Fibroblast of skin of back (primary cell): ENCODE measurements at places on chromosomes 4 and X.
A peak's percentile ranks its signal among the peaks of the same experiment; 100 is the strongest.

DNA sequence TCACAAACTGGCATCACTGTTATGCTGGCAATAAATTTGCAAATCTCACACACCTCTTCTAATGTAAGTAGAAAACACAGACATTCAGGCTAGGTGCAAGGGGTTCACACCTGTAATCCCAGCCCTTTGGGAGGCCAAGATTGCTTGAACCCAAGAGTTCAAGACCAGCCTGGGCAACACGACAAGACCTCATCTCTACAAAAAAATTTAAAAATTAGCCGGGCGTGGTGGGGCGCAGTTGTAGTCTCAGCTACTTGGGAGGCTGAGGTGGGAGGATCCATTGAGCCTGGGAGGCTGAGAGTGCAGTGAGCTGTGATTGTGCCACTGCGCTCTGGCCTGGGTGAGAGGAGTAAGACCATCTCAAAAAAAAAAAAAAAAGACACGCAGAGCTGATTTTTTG lies 83.1 kb upstream of the ENPP6 start:
- DNase-seq = no peak

DNA sequence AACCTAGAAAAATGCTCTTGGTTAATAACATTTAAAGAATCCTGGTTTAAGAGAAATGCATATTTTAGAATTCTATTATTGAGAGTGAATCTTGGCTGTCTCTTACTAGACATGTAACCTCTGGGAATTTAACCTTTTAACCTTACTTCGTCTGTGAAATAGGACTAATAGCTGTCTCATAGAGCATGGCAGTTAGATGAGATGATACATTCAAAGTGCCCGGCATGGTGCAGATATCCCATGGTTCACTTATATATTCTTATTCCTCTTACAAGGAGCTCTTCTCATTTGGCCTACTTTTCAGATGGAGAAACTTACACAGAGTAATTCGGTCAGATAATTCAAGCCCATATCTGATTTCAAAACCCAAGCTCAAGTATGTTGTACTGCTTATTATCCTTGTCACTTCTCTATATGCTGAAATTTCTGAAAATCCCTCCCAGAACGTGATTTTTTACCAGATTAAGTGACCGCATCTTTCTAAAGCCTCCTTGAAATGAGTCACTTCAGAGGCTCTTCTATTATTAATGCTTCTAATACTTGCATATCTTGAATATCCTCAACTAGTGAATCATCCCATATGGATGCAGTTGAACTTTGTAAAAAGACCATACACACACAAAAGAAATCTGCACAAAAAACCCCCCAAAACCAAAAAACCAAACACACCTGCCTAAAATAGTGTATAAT lies 4.9 kb downstream of the CDKN2AIP start:
- peak; percentile 89 for DNase-seq

- DNase-seq = peak; percentile 8
These were observed 357.9 kb downstream of the UNC5C start for GRCh38 chr4:95190751-95191436.

- DNase-seq = peak; percentile 60
These were observed 24.5 kb downstream of the RUFY3 start for GRCh38 chr4:70746179-70746839.

GRCh38 chr4:162347842-162348213 lies 184.0 kb upstream of the FSTL5 start:
- no peak for DNase-seq

DNA sequence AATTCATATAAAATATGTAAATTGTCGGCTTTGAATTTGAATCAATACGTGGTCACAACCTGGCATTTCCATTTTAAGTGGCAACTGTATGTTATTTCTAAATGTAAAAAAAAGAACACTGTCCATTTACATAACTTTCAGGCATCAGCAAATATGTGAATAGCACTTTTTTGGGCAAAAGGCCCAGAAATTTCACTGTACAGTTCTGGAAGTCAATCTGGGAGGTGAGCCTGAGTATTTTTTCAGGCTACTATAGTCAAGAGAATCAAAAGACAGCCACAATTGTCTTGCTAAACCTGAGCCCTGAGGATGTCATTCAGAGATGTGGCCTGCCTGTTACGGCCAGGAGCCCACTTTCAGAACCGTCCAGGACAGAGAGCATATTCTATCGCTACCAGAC lies 543.9 kb upstream of the MAGEB2 start:
- peak; percentile 13 for DNase-seq

DNA sequence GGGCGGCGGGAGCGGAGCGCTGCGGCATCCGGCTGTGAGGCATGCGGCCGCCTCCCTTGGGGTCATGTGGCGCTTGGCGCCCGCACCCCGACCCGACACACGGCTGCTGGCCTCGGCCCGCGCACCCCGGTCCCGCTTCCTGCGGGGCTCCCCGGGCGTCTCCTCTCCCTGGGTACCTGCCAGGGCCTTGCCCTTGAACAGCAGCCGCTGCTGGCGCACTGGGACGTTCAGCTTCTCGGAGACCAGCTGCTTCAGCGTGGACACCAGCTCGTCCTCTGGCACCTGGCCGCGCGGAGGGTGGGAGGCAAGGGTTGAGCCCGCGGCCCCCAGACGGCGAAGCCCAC lies 391 bp downstream of the UBL4A start:
- no peak for DNase-seq

DNA sequence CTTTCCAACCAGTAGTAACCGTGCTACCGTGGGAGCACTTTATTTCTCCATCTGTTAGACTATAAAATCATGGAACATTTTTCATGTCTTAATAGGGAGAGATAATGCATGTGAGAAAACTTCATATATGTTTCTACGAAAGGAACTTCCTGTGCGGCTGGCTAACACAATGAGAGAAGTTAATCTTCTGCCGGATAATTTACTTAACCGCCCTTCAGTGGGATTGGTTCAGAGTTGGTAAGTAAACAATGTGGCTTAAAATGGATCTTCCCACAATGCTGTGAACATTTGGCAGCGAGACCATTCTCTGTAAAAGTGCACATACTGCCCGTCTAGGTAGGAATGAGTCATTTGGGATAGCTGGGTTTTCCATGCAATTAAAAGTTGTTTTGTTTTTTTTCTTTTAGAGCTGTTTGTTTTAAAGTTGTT lies 29.6 kb downstream of the PDK3 start:
- DNase-seq = peak; percentile 74

GRCh38 chr4:114780205-114780604 lies 181.6 kb downstream of the UGT8 start:
- DNase-seq = peak; percentile 49

DNA sequence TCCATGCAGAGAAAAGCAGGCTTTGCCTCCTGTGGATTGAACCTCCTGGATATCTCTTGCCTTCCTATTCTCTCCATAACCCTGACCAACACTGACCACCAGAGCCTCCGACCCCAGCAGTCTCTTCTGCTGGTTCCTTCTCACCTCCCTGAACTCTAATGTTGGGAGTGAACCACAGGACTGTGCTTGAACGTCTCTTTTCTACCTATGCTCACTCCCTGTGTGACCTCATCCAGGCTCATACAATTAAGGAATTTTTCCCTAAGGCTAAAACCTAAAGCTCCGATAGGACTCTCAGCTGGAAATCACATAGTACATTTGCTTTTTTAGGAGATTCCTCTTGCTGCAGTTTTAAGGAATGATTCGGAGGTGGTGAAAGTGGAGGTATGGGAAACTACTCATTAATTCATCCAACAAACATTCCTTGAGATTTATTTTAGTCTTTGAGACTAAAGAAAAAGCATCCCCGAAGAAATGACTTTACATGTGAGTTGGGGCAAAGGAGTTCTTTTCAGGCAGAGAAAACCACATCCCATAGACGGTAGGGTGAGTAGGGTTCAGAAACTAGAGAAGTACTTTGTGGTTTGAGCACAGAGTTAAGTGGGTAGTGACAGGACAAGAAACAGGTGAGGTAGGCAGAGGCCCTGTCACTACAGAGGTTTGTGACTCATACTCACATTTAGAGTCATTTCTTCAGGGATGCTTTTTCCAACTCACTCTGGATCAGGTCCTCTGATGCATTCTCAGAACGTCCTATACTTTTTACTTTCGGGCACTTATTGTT lies 30.8 kb downstream of the NDNF start:
- DNase-seq = no peak

DNA sequence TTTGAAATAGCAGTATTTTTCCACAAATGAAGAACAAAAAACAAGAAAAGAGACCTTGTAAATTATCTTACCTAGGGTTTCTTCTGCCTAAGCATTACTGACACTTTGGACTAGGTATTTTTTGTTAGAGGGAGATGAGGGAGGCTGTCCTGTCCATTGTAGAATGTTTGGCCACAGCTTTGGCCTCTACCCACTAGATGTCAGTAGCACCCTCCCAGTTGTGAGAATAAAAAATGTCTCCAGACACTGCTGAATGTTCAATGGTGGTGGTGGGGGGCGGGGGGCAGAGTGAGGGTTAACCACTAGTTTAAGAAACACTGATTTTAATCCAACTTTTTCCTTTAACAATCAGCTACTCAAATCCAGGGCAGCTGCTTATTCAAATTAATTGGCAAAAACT lies 25.8 kb downstream of the OTUD4 start:
- DNase-seq = peak; percentile 30

- peak; percentile 64 for DNase-seq
These were observed 859 bp downstream of the SMARCA1 start for GRCh38 chrX:129522184-129523078.

DNA sequence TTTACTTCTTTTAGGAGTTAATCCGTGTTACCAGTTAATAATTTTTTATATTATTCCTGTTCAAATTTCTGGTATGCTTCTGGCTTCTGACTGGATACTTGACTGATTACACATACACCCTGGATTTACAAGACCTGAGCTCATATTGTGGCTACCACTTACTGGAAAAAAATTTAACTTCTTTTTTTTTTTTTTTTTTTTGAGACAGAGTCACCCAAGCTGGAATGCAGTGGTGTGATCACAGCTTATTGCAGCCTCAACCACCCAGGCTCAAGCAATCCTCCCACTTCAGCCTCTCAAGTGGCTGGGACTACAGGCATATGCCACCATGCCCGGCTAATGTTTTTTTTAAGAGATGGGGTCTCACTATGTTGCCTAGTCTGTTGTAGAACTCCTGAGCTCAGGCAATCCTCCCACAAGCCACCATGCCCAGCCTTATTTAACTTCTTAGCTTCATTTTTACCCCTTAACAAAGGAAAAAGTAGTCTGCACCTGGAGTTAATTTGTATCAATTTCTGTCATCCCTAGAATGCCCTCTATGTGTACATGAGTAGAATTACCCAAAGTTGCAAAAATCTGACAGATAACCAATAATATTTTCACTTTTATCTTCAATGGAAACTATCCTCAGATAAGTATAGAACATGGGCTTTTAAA lies 50.3 kb downstream of the TMEM165 start:
- DNase-seq = peak; percentile 94

GRCh38 chr4:1516881-1517480 lies 110.7 kb upstream of the NKX1-1 start:
- no peak for DNase-seq

GRCh38 chr4:11529625-11530201 lies 101.0 kb upstream of the HS3ST1 start:
- peak; percentile 32 for DNase-seq

- peak; percentile 3 for DNase-seq
These were observed 65.4 kb downstream of the SOX3 start for GRCh38 chrX:140439476-140439875.

GRCh38 chr4:90145319-90145718 lies 18.1 kb downstream of the CCSER1 start:
- no peak for DNase-seq

DNA sequence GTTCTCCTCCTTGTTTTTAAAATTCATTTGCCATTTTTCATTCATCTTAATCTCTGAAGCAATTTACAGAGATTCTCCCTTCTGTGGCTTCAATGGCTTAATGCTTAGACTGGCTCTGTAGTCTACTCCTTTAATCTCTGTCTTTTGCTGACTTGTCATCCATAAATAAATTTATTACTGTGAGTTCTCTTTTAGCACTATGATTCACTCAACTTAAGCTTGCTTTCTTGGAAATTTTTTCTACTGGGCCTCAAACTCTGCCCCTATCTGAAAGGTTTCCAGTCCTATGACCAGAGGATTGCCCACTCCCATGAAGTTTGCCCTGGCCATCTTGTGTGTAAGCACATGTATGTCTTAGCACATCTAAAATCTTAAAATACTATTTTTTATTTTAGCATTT lies 251.1 kb downstream of the DCLK2 start:
- no peak for DNase-seq

DNA sequence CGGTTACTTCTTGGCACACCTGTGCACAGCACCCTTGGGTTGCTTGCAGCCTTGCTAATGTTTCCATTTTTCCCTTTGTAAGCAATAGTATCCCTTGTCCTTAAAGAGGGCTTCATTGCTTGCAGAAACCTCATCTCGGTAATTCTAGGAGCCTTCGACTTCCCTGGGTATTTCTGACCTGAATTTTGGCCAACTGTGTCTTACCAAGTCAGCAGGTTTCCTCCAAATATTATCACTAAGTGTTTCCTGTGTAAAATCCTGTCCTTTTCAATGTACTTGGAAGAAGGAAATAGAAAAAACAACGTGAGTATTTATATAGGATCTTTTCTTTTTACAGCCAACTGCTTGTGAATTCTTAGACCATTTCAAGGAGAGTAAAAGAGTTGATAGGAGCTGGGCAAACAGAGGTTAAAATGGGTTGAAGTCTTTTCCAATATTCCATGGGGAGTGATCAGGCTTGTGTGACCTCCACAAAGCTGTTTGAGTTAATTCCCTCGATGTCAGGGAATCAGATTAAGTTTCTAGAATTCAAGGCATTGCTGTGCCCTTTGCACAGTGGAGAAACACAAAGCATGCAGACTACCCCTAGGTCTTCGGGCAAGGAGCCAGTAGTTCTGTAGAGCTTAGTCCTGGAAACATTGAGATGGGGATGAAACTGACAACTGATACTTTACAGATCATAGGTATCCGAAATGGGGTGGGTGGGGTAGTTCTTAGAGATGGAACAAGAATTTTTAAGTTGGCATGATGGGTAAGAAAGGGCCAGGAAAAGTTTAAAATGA lies 209.9 kb downstream of the CPE start:
- DNase-seq = no peak

GRCh38 chrX:123331349-123331748 lies 147.3 kb downstream of the GRIA3 start:
- no peak for DNase-seq

- DNase-seq = peak; percentile 44
These were observed 28.4 kb downstream of the GUCY1B1 start for GRCh38 chr4:155787113-155787710.

- no peak for DNase-seq
These were observed 1084.9 kb downstream of the ADGRL3 start for GRCh38 chr4:62285026-62285425.

DNA sequence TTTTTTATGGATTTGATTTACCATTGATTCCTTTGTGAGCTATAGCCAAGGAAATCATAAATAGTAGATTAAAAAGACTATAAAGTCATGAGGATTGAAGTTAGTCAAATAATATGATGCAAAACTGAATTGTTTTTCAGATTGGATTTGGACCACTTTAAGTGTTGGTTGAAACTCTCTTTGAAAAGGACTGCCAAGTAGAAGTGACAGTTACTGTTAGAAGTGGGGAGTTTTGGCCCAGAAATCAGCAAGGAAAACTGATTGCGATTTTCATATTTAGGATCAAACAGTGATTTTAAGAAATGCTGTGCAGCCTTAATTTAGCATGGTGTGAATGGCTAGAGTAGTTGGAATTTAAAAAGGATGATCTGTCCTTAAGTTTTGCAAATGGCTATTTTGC lies 4.9 kb downstream of the ADGRL3 start:
- no peak for DNase-seq

GRCh38 chr4:84606645-84607044 lies 23.7 kb downstream of the CDS1 start:
- no peak for DNase-seq
